ENCODE measurements at places on chromosomes 7 and 10. TPM values are rescaled to one million over a fixed set of nuclear protein-coding genes. Genes with fewer than 3 reads are reported as not detected.

The SPDYE8 gene
- total RNA-seq = not detected

The EBLN1 gene
- not detected for total RNA-seq

The BTBD16 gene
- not detected for total RNA-seq

The SEMA4G gene
- total RNA-seq = 7.6 TPM

DNA sequence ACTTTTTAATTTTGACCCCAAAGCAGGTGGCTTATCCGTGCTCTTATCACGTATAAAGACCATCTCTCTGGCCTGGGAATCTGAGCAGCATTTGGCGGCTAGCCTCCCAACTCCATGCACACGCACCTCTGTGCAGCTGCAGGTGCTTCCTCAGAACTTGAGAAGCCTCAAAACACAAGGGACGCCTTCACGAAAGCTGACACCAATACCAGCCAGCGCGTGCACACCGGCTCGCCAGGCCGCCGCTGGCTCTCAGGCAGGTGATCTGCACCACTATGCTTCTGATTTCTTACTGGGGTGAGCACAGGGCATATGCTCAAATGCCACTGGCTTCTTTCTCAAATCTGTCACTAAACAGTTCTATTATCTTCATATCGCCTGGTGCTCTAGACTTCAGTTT, 145.0 kb downstream of the PARD3 start:
- DNase-seq = no peak

DNA sequence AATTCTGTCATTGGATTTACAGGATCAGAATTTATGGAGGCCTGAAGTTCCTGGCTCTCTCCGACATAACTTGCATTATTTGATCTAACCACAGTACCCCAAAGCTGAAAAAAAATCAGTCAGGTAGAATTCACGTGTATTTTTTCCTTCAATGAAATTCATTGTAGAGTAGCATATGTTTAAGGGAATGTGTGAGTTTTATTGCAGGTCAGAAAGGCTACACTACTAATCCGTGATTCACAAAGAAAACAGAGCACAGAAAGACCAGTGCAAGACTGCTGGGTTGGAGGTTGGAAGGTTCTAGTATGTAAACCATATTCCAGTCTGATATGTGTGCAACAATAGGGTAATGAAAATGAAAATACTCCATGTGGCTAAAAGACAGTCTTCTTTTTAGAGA, 247.0 kb upstream of the FERD3L start:
- no peak for DNase-seq

DNA sequence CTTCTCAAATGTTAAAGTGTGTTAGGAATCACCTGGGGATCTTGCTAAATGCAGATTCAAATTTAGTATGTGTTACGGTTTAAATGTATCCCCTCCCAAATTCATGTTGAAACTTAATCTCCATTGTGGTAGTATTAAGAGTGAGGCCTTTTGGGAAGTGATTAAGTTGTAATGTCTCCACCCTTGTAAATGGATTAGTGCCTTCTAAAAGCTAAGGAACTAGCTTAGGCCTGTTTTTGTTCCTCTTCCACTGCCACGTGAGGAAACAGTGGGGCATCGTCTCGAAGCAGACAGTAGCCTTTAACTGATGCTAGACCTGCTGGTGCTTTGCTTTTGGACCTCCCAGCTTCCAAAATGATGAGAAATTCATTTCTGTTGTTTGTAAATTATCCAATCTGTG, 52.3 kb upstream of the SEMA3D start:
- no peak for DNase-seq
